IMR-90 (cell line): ENCODE measurements at places on chromosomes 1 and 21. TPM values are rescaled to one million over a fixed set of nuclear protein-coding genes. Genes with fewer than 3 reads are reported as not detected.

Gene GREM2
- polyA plus RNA-seq, result 14.2 and 15.9 TPM in 2 replicates

Gene COL16A1
- 62.8 and 65.2 TPM in 2 replicates for polyA plus RNA-seq

Gene APCS
- not detected in 2 replicates for polyA plus RNA-seq

DNA sequence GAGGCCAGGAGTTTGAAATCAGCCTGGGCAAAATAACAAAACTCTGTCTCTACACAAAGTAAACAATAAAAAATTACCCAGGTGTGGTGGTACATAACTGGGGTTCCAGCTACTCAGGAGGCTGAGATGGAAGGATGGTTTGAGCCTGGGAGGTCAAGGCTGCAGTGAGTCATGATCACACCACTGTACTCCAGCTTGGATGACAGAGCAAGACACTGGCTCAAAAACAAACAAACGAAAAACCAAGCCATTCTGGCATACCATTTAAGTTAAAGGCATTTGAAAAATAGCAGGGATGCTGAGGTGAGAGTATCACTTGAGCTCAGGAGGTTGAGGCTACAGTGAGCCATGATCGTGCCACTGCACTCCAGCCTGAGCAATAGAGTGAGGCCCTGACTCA is 5.3 kb upstream of the ALDH9A1 start:
- no peak overlapping the region for H3K4me3 ChIP-seq
- no peaks in the 10 kb centered on the region for H3K4me1 ChIP-seq
- no peaks in the 10 kb centered on the region for H3K36me3 ChIP-seq
- H3K27me3 ChIP-seq, result peaks cover 9% of the 10 kb centered on the region
